SK-N-SH treated with all-trans-retinoic acid at 6 μM for 48 hours (cell line): ENCODE measurements at places on chromosomes 1 and 21.

DNA sequence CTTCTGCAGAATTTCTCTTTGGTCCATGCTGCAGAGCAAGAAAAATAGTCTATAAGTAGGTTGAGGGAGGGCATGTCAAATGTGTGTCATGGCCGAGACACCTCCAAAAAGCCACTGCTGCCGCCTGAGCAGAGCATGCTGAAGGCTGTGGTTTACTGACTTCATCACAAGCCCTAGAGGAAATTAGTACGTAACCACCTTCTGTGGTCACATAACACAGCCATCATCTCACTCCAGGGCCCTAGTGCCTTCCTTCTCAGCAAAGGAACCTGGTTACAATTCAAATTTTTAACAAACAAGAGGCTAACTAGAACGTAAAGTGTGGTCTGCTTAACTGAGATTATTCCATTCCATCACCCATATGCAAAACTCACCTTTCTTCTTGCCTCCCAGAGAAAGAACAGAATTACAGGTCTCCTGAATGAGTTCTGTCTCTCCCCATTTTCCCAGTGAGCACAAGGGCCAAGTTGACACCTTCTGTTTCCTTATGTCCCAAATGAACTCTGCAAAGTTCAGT lies at the start of gene PTPN22:
Gene PTPN22 (minus strand): TSS at position 116 of the 517 bp plus-strand sequence.
- no peak; the same call in 2 of the 3 replicates for ATAC-seq

DNA sequence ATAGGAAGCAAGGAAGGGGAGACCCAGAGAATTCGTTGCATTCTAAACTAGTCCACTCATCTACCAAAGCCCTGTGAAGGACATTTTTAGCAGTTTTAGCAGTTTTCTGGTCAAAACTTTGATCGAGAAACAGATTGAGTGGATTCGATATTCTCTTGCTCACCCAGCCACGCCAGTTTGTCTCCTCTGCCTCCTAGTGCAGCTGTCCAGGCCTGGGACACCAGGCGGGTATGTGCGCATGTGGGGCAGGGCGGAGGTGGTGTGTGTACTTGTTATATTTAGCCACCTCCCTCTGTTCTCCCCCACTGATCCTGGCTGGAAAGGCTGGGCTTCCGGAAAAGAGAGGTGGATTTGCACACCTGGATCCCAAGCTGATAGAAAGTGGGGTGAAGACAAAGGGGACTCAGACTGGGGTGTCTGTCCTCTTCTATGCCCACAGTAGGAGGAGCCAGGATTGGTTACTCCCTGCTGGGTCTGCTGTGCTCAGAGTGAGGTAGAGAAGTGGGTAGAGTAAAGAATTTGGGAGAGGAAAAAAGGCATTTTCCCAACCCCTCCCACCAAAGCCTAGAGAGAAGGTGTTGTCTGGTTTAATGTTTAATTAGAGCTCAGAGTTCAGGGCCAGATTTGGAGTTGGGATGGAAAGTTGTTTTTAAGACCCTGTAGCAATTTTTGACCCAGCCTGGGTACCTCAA lies 3.8 kb downstream of the LMNA start:
- no peak for ATAC-seq

DNA sequence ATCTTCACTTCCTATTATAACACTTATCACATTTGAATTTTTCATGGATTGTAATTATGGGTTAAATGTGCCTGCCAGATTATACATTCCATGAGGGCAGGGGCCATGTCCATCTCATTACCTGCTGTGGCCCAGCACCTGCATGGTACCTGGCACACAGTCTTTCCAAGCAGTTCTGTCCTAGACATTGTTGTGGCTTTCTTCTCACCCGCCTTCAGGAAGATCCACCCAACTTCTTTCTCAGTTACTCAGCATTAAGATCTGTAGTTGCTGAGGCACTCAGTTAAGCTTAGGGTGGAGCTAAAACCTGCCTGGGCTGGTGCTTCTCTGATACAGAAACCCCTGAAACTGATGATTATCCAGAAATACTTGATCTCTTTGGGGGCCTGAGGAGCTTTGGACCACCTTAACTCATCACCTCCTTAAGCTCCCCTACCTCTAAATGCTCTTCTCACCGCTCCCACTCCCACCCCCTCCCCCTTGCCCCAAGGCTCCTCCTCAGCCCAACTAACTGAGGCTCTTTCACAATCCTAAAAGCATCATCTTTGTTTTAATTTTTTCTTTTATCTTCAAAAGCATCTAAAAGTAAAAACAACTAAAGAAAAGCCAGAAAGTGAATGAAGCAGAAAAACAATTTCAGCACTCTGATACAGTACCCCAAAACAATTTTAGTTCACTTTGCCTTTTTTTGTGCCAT lies 190.6 kb downstream of the FGGY start:
- peak; percentile 65; the same call in 2 of the 3 replicates for ATAC-seq

- no peak for ATAC-seq
Observed at GRCh38 chr1:37171691-37172090, 137.4 kb upstream of the GRIK3 start.

DNA sequence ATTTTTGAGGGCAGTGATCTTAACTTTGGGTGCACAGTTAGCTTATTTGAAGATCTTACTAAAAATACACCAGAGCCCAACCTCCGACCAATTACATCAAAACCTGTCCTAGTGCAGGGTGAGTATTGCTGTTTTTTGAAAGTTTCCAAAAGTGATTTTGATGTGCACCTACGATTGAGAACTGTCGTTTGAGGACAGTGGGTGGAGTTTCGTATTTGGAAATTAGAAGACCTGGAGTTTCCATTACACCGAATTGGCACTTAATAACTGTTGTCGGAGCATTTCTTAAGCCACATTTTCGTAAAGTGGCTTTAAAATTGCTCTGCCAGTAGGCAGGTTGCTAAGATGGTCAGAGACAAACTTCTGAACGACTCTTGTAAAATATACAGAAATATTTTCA lies 1.1 kb downstream of the SOD1 start:
- no peak for ATAC-seq

DNA sequence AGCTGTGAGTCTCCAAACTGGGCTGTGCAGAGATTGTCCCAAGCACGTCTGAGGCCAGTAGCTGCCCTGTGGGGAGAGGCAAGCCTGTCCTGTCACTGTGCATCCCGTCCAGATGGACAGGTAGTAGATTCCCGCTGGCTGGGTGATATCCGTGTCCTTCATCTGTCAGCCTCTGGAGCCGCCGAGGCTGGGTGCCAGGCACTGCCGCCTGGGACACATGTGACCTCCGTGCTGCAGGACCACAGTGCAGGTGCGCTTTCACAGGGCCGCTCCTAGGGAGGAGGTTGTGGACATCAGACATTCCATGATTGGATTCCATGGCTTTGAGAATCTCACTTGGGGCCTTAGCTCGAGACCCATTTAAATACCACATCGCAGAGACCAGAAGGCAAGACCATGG lies 4.7 kb downstream of the PDXK start:
- ATAC-seq: no peak

DNA sequence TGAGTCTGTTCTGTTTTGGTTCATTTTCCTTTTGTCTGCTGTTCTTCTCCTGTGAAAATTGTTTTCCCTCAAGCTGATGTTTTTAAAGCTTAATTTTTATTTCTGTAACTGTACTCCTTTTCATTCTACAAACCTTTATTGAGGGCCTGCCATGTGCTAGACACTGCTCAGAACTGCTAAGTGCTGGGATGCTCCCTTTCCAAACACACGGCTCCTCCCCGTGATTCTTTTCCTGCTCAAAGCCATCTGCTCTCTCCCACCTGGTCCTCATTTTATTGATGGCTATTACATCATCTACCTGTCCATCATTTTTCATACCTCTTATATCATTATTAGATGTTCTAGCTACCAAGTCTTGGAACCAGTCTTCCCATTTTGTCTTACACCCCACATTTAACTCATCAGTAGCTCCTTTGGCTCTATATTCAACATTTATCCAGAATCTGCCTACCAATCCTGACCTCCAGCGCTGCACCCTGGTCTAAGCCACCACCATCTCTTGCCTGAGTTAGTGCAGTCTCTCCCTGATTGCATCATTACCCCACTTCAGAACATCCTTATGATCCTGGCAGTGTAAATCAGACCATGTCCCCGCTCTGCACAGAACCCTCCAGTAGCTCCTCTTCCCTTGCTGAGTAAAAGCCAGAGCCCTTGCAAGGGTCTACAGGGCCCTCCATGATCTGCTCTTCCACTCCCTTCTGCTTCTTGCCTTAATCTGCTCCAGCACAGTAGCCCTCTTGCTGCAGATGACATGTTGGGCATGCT lies 118.1 kb downstream of the CACNA1E start:
- ATAC-seq: no peak

DNA sequence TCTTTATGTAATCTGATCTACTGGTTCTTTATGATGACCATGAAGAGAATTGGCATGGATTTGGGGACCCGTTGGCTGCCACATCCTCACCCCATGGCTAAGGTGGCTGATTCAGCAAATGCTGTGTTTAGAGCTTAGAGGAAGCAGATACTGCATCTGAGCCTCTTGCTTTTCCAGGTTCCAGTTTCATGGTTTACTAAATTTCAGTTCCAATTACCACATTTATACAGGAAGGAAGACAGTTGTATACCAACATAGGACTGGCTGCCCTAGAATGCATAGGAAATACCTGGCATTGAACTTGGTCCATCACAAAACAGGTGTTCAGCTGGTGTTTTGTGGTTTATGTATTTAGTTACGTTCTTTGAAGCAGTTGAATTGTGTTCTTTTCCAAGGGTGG lies 107.1 kb downstream of the ST3GAL3 start:
- ATAC-seq: no peak

- ATAC-seq: no peak
Observed at GRCh38 chr1:11493972-11494655, 15.2 kb downstream of the DISP3 start.

DNA sequence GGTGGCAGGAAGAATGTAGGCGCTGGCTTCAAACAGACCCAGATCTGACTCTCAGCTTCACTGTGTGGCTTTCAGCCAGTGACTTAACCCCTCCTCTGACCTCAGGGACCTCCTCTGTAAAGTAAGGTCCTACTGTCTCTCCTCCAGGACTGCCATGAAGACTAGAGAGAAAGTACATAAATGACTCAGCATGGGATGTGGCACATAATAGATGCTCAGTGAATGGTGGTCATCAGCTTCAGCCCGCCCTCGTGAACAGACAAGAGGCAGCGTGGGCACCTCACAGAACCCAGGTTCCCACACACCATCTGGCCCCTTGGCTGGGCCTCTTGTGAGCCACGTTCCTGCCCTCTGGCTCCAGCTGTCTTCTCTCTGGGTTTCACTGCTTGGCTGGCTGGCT lies 126.0 kb downstream of the SYF2 start:
- ATAC-seq: no peak

- ATAC-seq: no peak
Observed at GRCh38 chr1:219461981-219462400, 150.9 kb downstream of the ZC3H11B start.

GRCh38 chr1:41927118-41927517 lies 8.4 kb upstream of the HIVEP3 start:
- no peak for ATAC-seq

GRCh38 chr21:33729641-33730040 lies 87.3 kb downstream of the ITSN1 start:
- ATAC-seq: no peak

GRCh38 chr1:65319141-65319540 lies 9.8 kb downstream of the DNAJC6 start:
- ATAC-seq: no peak

DNA sequence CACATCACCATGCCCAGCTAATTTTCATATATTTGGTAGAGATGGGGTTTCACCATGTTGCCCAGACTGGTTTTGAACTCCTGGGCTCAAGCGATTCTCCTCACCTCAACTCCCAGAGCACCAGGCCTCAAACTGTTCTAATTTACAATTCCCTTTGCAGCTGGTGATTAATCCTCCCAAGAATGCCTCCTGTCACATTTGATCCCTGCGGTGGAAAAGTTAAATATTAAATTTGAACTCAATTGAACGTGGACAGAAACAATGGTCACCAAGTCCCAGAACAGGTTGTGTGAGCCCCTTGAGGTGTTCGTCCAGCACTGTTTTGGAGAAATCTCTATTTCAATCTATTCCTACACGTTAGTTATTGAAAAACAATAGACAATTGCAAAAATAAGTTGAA lies 2.0 kb upstream of the ANKRD35 start:
- ATAC-seq: no peak

GRCh38 chr1:174877208-174877673 lies 122.5 kb upstream of the CACYBP start:
- no peak for ATAC-seq

GRCh38 chr21:33852485-33852884 lies 63.1 kb downstream of the ATP5PO start:
- no peak for ATAC-seq

GRCh38 chr1:33043267-33044092 lies 6.8 kb upstream of the AK2 start:
- ATAC-seq: no peak

- no peak for ATAC-seq
Observed at GRCh38 chr1:239261521-239261920, 124.8 kb upstream of the CHRM3 start.

GRCh38 chr21:19850157-19850556 lies 1148.1 kb upstream of the NCAM2 start:
- no peak for ATAC-seq

DNA sequence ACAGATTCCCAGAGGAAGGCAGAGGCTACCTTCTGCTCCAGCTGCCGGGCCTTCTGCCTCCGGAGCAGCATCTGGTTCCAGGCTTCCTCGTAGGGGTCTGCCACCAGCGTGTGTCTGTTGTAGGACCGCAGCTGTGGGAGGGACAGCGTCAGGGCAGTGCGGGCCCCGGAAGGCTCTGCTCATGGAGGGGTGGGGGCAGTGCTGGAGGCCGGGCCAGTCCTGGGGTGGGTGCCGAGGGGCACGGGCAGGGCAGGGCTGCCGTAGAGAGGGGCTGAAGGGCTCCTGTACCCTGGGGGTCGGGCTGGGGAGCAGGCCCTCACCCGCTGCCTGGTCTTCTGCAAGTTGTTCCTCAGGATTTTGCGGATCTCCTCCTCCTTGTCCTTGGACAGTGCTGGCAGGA lies 53.2 kb downstream of the SLC9A1 start:
- ATAC-seq: no peak

DNA sequence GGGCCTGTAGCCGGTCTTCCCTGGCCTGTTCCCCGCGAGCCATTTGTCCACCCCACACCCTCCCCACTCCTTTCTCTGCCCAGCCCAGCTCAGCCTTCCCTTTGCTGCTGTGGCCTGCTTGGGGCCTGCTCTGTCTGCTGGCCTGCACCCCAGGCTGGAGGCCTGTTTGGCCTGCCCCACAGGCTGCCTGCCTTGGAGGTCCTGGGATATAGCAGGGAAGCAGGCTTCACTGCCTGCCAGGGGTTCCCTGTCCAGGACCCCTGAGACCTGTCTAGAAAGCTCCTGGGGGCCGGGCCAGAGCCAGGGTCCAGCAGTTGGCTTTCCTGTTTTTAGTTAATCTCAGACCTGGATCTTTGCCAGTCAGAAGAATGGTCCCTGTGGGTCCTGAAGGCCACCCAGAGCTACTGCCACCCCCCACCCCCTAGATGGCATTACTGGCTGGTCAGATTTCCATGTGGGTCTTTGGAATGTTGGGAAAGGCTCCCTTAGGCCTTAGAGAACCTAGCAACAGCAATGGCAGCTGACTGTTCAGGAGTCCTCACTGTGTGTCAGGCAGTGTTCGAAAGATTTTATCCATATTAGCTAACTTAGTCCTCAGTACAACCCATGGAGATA lies 7.7 kb downstream of the ZNF362 start:
- ATAC-seq: no peak
